ENCODE measurements at places on chromosomes 2 and 18.

DNA sequence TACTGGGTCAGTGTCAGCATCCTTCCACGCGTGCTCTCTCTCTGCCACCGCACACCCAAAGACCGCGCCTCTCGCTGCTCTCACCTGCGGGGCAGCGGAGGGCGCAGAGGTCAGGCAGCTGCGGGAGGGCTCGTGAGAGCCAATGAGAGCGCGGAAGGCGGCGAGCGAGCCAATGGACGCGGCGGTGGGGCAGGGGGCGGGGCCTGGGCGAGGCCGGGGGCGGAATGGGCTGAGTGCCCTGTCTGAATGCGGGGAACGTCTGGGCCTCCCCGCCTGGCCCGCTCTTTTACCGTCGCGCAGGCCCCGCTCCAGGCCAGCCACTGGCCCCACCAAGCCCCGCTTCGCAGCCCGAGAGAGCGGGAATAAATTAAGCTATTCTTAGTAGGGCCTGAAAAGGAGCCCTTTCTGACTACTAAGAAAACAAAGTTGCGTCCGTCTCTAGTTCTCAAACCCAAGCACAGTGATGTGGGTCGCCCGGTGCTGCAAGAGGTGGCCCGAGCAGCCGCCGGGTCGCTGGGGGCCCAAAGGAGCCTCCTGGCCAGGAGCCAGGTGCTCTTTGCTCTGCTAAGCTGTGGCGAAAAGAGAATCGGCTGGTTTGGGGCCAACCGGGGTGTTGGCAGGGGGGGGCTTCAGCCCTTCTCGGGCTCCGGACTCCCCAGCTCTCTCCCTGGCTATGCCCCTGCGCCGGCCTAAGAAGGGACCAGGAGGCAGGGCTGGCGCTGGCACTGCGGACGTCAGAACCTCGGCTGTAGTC, 81.1 kb upstream of the GLI2 start:
- DNase-seq = no peak

- DNase-seq = no peak
Observed at GRCh38 chr2:231246171-231246842, 47.9 kb downstream of the ARMC9 start.

DNA sequence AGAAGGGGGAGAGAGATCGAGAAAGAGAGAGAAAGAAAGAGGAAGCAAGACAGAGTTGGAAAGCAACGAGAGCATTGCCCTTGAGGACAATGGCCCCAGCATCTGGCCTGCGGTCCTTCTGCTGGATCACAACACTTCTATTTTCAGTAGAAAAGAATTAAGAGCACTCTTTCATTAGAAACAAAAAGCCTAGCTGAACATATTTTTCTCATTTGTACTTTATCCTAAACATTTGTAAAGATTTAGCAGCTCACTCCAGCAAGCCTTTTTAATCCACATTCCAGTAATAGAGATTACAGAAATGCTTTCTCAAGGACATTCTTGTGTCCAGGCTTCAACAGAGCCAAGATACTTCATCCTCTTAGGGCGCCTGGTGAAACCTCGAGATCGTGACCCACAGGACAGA, 31.6 kb upstream of the AFF3 start:
- no peak for DNase-seq

DNA sequence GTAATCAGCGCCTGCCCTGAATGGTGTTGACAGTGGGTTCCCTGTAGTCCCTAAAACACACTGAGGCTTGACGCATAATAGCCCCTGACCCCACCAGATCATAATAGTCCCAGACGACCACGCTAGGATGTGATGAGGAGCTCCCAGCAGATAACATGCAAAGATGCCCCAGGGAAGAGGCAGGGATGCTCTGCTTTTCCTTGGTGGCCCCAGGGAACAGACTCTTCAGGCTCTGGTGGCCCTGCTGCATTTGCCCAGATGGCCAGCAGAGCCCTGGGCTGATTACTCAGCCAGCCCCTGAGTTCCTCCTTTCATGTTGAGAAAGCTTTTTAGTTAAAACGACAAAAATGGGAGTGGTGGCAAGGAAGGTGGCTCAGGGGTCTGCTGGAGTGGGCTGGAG, 5.9 kb upstream of the NCKAP5 start:
- DNase-seq = no peak

- DNase-seq = no peak
Observed at GRCh38 chr2:50397992-50398765, 633.8 kb downstream of the NRXN1 start.

GRCh38 chr18:10872304-10872703, 277.1 kb downstream of the PIEZO2 start:
- no peak for DNase-seq

DNA sequence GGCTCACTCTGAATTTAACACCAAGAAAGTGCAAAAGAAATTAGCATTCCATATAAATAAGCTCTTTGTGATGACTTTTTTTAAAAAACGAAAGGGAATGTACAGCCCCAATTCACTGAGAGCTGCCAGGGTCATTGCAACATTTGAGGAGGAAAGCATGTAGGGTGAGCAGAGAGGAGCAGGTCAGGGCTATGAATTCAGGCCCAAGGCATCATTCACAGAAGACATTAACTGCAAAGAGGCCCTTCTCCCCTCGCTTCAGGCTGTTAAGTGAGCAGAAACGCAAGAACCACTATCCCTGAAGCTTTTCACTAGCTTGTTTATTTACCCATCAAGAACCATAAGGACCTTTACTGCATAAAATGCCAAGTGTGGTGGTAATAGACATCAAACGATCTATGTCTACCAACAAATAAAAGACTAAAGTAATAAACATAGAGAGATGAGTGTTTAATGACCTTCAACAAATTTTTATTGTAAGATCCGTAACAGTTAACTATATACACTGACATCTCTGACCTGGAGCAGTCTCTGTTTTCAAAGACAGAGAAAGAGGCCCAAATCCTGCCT, 333.1 kb upstream of the HNRNPA3 start:
- DNase-seq = no peak

DNA sequence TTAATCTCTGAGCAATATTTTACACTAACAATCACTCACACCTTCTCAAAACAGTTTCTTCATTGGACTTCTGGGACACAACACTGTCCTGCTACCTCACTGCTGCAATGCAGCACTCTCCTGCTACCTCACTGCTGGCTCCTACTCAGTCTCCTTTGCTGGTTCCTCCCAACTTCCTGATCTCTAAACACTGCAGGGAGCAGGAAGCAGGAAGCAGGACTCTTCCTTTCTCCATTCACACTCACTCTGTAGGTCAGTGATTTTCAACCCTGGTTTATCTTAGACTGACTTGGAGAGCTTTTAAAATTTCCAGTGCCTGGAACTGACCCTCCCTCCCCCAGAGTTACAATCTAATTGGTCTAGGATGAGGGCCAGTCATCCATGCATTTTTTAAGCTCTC, 243.4 kb upstream of the RBBP8 start:
- DNase-seq = no peak

GRCh38 chr2:54407693-54408092, 48.4 kb upstream of the SPTBN1 start:
- DNase-seq = no peak

- DNase-seq = no peak
Observed at GRCh38 chr2:110860630-110861029, 128.3 kb downstream of the ACOXL start.

GRCh38 chr2:126796931-126797621, 101.6 kb upstream of the TEX51 start:
- no peak for DNase-seq

DNA sequence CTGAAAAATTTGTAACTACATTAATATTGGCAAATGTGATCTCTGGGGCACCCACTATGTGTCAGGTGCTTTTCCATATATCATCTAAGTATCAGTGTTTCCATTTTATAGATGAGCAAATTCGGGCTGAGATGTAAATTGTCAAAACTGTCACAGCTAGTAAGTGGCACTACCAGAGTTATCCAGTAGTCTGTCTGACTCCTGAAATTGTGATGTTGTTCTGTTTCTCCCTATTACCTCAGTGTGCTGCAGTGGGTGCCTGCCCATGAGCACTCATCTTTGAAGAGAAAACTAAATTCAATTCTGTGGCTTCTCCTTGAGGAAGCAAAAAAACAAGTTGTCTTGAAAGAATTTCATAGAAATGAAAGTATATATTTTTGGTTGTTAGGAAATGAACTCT, 467.4 kb upstream of the FANCL start:
- DNase-seq = no peak

- DNase-seq = no peak
Observed at GRCh38 chr2:36088716-36089328, 266.8 kb upstream of the CRIM1 start.

- DNase-seq = no peak
Observed at GRCh38 chr2:232928551-232929302, 58.7 kb downstream of the SNORC start.

- DNase-seq = no peak
Observed at GRCh38 chr2:130251873-130252620, 53.8 kb upstream of the TUBA3E start.

DNA sequence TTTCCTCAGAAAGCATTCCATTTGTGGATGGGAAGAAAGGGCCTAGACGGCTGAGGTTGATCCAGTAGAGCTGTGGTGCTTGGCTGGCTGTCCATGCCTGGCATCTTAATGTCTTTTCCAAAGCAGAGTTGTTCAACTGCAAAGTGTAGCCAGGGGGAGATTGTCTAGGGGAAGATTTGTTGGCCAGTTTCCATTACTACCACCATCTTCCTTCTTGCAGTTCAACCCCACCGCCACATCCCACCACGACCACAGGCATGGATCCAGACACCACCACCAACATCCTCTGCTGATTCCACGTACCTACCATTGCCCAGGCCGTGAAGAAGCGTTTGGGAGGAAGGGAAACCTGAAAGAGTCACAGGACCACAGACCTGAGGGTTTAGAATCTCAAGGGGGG, 50.7 kb upstream of the HAAO start:
- no peak for DNase-seq

GRCh38 chr2:16629044-16629443, 36.6 kb downstream of the CYRIA start:
- no peak for DNase-seq

DNA sequence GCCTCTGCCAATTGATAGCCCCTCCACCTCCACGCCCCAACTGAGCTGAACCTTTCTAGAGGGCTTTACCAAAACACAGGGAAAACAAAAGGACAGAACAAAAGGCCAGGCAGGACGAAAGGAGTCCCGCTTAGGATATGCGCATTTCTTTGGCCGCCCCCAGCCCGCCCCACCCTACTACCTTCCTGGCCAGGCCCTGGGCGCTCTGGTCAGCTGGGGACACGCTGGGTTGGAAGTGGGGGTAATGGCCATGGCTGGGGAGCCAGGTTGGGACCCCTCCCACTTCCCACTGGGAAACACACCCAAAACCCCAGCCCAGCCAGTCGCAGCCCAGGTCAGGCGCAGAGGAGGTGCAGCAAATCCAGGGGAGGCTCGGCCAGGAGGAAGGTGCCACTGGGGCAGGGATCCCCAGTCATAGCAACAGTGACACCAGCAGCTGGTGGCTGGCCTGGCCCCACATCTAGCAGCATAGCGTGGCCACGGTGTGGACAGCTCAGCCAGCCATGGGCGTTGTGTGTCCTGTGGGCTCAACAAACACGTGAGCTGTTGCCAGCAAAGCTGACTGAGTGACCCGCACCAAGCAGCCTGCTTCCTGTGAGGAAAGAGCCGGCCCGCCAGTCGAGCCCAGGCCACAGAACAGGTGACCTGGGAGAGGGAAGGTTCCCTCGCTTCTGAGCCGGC, 24.6 kb upstream of the B3GNT7 start:
- DNase-seq = no peak

- DNase-seq = no peak
Observed at GRCh38 chr2:39466311-39466710, 29.2 kb upstream of the MAP4K3 start.

DNA sequence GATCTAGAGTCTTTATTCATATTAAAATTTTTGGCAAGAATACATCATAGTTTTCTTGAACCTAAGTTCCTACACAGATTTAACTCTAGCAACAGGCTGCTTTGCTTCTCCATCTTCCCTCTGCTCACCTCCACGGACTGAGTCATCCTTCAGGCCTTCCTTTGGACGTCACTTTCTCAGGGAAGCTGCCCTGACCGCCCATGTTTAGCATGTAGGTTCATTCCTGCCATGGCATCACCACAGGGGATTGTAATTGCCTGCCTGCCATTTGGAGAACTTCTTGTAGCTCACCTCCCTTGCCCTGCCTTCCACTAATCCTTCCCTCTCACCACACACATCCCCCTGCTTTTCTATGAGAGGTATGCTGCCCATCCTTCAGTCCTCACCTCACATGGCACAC, 43.9 kb upstream of the B3GNT2 start:
- DNase-seq = no peak

DNA sequence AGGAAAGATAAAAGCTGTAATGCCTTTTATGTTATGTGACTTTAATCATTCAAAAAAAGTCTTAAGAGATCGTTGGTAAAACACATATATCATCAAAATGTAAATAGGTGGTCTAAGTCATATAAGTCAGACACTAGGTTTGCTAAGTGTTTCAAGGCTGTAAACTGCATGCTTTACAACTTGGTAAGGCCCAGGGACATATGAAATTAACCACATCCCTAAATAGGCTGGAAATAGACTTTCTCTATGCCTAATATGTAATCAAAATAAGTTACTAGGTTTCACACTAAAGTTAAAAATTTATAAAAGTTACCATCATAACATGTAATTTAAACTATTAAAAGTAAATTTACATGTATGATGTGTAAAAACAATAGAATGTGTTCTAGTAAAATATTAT, 946.3 kb upstream of the LRATD1 start:
- DNase-seq = no peak

DNA sequence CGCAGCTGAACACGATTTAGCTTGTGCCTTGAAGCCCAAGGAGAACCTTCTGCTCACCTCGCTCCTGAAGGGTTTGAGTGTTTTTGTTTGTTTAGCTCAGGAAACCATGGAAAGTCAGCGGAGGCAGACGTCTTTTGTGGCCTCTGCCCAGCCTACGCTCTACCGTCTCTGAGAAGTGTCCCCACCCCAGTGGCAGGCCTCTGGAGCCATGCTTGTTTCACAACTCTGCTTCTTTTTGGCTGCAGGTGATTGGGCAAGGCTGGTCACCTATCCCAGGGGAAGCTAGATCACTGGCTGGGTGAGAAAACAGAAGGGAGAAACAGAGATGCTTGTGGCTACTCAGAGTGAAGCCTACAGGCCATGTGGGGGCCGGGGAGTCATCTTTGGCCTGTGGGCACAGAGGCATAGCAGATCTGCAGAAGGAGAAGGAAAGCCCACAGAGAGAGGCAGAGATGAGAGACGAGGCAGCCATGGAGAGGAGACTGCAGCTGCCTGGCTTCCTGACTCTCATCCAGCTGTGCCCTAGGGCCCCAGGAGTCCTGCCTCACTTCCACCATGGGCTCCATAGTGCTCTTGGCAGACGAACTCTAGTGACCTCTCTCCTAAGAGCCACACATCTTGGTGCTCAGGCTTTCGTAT, 50.1 kb downstream of the CIB4 start:
- DNase-seq = no peak

Data from NCI-H1417 treated with DMSO at 0.1 percent for 48 hours (cell line).